ENCODE measurements at places on chromosomes 3 and 15.

GRCh38 chr3:112446343-112446742 lies 52.9 kb downstream of the BTLA start:
- DNase-seq = peak; percentile 72

GRCh38 chr3:192879346-192880031 lies 38.2 kb downstream of the MB21D2 start:
- peak; percentile 87 for DNase-seq

- DNase-seq = no peak
These were observed 18.1 kb downstream of the DUSP7 start for GRCh38 chr3:52038227-52038626.

DNA sequence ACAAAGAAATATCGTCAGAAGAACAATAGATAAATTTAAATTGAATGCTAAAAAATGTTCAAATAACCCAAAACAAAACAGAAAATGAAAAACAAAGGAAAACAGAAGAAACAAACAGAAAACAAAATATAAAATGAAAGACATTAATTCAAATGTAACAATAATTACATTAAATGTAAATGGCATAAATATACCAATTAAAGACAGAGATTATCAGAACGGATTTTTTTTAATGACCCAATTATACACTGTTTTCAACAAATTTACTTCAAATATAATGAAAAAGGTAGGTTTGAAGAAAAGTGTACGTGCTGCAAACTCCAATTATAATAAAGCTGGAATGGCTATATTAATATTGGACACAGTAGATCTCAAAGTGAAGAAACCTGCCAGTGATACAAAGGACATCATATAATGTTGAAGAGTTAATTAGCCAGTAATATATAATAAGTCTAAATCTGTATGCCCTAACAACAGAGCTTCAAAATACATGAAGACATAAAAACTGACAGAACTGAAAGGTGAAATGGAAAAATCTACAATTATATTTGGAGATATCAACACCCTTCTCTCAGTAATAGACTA lies 193.8 kb downstream of the ZBTB20 start:
- no peak for DNase-seq

DNA sequence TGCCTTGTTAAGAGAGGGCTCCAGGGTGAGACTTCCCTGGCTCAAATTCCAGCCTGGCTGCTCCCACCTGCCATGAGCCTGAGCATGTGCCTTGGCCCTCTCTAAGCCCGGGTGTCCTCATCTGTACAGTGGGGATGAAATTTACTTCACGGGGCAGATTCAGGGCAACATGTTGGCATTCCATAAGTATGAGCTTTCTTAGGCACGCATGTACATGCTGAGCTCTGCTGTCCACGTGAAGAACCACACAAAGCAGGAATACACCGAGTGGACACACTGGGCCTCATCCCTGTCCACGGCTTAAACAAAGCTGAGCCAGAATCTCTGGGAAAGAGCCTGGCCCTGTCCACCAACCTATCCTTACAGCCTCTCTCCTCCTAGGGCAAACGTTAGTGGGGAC lies 167.4 kb downstream of the OSBPL10 start:
- no peak for DNase-seq

GRCh38 chr15:73139744-73140553 lies 87.7 kb downstream of the NEO1 start:
- no peak for DNase-seq

All from fibroblast of mammary gland (primary cell).